ENCODE measurements at places on chromosomes 4 and X. TPM values are rescaled to one million over a fixed set of nuclear protein-coding genes. Genes with fewer than 3 reads are reported as not detected.

GRCh38 chr4:156677131-156677531, 294.5 kb downstream of the PDGFC start:
- DNase-seq = no peak

- DNase-seq = no peak
These were observed 458.1 kb upstream of the INTU start for GRCh38 chr4:127174616-127175015.

GRCh38 chrX:109783701-109784079, 50.6 kb upstream of the ACSL4 start:
- DNase-seq = no peak

DNA sequence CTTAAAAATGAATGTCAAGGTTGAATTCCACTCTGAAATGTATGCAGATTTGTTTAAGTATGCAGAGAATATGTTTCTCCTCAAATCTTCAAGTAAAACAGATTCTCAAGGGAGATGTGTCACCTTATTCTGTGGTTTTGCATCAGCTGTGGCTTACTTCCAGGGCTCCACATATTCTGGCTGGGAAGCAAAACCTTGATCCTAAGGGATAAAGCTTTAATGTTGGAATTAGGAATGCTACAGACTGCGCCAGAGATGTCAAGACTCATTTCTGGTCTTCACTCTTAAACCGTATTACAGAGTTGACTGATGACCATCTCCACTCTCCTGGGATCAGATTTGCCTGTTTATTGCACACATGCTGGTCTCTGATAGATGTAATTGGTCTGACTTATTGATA, 143.9 kb upstream of the DIPK2B start:
- no peak for DNase-seq

DNA sequence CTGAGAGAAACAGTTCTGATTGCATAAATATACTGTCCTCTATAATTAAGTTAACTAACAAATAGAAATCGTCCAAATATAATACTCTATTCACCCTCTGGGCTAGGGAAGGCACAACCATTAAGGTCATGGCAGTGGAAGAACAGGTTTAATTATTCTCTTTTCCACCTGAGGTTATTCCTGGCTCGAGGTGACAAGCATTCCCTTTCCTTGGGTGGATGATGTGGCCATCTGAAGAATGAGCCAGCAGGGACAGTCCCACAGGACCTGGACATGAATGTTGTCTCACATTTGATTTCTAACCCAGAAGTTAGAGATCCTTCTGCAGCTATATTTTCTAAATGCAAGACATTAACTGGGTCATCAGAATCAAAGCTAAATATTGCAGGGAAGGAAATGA, 5.5 kb downstream of the IBSP start:
- no peak for DNase-seq

DNA sequence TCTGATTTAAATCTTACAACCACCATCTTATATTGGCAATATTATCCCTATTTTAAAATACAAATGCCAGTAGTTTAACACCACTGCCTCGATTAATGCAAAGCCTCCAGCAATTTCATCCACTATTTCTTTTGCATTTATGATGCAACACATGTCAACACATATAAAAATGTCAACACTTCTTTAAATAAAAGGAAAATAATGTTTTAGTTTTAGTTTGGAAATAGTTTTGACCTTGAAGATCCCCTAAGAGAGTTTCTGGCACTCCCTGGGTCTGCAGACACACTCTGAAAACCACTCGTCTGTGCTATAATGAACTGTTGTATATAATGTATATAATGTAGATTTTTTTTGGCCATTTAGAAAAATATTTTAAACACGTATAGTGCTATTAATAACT, 99.0 kb downstream of the CAMK2D start:
- no peak for DNase-seq

GRCh38 chr4:33262824-33263223, 2542.7 kb downstream of the PCDH7 start:
- no peak for DNase-seq

The NXF2B gene
- total RNA-seq = not detected
